ENCODE measurements at places on chromosomes 4 and X.

DNA sequence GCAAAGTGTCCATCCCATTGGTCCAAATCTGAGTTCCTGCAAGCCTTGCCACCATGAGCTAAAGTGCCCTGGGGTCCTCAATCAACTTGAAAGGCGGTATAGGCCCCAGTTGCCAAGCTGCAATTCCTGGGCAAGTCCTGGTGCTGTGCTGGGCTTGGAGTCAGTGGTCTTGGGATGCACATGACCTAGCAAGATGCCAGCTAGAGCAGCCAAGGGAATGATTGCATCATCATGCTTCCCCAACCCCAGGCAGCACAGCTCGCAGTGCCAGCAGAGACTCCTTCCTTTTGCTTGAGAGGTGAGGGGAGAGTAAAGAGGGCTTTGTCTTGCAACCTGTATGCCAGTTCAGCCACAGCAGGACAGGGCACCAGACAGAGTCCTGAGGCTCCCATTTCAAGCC is 50.5 kb downstream of the KCNIP4 start:
- DNase-seq = no peak

- no peak for DNase-seq
These were observed 161.7 kb downstream of the FBXW7 start for GRCh38 chr4:152374153-152374552.

- DNase-seq = peak; percentile 27
These were observed 499.9 kb upstream of the AADAT start for GRCh38 chr4:170589597-170590191.

GRCh38 chrX:41153448-41153847 is 68.2 kb downstream of the USP9X start:
- no peak for DNase-seq

- DNase-seq = no peak
These were observed 8.5 kb downstream of the CNKSR2 start for GRCh38 chrX:21382715-21383114.

DNA sequence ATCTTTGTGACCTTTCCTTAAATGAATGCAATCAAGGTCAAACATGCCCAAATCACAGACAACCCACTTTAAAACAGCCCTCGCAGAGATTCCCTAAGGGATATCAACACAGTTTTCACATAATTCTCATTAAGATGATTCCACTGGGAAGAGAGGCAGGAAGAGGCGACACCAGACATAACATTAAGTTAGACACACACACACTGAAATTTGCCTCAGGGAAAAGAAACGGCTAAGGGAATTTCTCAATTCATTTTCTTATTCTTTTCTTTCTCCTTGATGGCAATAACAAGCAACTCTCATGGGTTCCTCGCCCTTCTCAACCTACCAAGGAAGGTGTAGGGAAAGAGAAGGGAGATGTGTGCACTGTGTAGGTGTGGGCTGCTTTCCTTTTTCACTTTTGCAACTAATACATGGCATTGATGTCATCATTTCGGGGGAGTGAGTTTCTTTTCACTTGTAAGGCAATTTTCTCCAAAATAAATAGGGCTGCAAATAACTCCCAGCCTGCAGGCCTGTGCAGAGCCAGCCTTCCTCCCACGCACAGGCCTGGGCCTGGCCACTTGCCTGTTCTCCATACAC is 41.4 kb downstream of the SOD3 start:
- DNase-seq = no peak

DNA sequence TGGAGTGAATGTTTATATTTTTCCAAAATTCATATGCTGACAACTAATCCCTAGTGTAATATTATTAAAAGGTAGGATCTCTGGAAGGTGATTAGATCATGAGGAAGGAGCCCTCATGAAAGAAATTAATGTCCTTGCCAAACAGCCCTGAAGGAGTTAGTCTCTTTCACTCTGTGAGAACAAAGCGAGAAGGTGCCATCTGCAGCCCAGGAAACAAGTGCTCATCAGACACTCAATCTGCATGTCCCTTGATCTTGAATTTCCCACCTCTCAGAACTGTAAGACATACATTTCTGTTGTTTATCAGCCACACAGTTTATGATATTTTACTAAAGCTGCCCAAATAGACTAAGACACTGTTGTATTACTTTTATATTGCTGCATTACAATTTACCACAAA is 1283.4 kb downstream of the PCDH7 start:
- no peak for DNase-seq

GRCh38 chr4:44914748-44915147 is 188.4 kb upstream of the GNPDA2 start:
- no peak for DNase-seq

- no peak for DNase-seq
These were observed 71.0 kb upstream of the LSM6 start for GRCh38 chr4:146104541-146104940.

- DNase-seq = no peak
These were observed 64.2 kb downstream of the MAGEA10 start for GRCh38 chrX:152074163-152074562.

DNA sequence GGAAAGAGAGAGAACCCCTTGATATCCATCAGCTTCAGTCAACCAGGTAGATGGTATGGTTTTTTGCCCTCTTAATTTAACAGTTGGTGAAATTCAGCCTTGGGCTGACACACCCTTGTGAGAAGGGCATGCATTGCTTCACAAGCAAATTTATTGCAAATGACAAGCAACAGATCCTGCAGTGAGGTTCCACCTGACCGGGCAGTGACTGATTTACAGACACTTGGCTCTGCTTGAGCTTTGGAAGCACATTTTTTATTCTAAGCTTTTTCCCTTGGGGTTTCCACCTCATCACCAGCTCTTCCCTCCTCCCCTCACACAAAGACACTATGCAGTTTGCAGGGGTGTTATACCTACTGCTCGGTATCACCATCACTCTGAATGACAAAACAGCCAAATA is 28.3 kb upstream of the SERTM2 start:
- DNase-seq = no peak

DNA sequence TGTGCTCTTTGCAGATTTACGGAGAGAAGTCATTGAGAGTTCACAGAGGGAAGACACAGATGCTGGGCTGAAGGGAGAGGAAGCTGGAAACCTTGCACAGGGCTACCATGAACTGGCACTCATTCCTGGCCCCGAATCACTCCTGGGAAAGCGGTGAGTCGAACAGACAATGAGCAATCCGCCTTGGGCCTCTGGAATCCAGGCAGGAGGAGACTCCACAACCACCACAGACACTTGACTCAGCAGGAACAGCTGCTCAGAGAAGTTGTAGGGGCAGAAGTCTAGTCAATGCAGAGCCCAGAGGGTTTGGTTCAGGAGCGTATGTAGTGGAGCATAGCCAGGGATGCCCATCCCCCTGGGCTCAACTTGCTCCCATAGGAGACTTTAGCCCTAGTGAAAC is 62.8 kb upstream of the GRIA3 start:
- peak; percentile 58 for DNase-seq

DNA sequence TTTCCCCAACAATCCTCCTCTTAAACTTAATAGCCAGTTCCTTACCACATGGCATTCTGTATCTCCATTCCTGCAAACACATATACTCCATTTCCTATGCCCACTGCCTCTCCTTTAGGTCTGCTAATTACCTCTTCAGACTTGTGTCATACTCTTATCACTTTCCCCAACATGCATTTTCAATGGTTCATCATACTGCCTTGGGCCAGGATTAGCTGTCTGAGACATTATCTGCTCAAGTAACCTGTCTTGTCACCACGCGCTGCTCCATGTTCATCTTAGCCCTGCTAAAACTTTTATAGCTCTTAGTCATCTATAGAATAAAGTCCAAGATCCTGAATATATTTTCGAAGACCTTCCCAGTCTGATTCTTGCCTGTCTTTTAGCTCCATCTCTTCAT is 224.1 kb upstream of the GK2 start:
- peak; percentile 49 for DNase-seq
